H54 (cell line): ENCODE measurements at places on chromosomes 16 and 17.

DNA sequence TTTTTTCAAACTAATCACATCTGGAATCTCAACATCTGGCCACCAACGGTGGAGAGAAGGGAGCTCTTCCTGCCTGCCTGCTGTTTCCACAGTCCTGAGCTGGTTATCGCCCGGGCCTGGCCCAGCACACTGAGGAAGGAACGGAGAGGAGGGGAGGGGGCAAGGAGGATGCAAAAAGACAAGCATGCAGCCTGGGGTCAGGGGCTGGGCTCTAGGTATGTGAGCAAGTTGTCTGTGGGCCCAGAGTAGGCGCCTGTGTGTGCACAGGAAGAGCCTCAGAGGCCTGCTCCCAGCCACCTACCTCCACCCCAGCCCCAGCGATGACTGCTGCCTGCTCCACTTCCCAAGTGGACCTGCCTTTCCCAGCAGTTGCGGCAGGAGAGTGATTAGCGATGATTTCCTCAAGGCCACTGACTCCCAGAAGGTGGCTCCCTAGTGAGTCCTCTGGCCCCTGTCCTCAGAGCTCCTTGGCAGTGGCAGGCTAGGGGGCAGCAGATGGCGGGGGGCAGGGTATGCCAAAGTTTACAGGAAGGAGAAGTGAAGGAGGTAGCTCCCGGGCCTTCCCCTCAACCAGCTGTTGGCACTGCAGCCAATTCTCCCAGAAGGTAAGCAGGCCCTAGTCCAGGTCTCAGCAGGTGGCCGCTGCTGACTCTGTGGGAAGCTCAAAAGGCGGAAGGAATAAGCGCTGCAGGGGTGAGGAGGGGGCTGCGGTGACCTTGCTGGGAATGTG, 27.0 kb upstream of the RASD1 start:
- no peak for DNase-seq

DNA sequence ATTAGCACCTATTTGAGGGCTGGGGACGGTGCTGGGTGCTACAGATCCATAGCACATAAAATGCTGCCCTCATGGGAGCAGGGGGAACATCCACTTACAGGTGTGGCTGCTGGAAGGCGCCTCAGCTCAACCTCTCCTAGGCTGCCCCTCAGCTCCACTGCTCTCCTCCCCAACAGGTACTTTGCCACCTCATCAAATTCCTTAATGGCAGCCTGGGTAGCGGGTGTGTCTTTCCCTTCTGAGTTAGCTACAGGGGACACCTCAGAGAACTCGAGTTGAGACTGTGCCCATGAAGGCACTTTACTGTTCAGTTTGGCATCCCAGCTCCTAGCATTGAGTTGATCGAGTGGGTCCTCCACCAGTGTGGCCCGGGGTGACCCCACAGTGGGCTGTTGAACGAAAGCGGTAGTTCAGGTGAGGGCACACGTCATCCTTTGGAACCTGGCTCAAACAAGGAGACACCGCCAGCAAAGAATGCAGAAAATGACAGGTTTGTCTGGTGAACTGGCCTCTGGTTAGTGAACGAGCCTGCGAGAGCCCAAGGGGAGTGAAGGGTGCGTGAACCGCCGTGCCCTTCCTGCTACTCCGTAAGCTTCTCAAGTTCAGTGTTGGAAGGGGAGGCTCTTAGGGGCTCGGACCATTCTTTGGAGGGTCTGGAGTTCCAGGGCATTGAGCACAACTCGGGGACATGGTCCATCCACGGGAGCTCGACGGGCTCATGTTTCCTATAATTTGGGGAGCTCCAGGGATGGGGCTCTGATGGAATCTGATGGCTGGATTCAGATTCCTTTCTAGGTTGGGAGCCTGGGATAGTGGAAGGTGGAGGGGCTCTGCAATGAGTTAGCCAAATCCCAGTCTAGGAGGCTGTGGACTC, 3.5 kb upstream of the CMIP start:
- no peak for DNase-seq

GRCh38 chr17:80986816-80987475, 4.7 kb upstream of the CHMP6 start:
- no peak for DNase-seq

DNA sequence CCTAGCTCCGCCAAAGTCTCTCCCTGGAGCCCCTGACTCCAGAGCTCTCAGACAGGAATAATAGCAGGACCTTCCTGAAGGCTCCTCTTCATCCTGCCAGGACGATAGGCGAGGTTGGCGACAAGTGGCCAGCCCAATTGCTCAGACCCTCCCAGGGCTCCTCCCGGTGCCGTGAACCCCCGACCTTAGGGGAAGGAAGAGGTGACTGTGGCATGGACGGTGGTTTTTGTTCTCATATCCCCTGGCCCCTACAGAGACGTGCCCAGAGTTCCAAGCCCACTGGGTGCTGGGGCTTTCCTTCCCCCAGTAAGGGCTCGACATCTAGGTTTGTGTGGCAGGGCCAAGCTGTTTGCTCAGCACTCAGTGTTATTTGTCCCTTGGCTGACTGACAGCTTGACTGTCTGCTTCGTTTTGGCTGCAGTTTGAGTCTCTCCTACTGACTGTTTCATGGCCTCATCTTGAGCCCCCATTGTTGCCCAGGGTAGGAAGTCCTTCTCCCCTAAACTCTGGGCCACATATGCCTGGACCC, 4.6 kb upstream of the ADCY7 start:
- no peak for DNase-seq

GRCh38 chr16:75491876-75492275, 3.4 kb downstream of the CHST6 start:
- peak; percentile 74 for DNase-seq

DNA sequence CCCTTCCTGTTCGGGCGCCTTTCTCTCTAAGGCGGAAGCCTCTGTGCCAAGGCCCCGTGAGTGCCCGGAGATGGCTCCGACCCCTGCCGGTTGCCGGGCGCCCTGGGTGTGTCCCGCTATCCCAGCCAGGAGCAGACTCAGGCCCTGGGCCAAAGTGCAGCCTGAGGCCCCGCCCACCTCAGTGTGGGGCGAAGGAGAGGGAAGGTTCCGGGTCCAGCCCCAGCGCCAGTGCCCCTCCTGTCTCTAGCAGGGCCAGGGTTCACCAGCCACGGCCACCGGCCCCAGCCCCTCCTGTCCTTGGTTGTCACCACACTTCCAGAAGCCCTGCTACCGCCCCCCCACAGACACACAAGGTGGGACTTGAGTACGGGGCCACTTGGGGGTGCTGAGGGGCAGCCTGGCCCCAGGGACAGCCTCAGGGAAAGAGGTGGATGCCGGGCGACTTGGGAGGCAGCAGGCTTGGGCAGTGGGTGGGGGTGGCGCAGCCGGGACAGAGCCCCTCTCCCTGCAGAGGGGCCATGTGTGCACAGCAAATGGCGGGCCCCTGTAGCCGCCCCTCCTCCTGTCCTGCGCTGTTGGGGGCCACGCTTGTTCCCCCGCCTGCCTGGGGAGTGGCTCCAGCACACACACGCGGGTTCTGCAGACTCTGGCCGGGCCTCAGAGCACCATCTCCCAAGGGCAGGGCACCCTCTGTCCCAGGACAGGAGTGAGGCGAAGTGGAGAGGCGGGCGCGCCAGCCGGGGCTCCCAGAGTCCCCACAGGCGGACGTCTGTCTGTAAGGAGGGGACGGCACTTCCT, 6.0 kb downstream of the C1QTNF8 start:
- DNase-seq: no peak

GRCh38 chr17:29042679-29043538, at the start of gene PIPOX:
Gene PIPOX (plus strand): TSS chr17:29043141. CDS start chr17:29043226, 85 bp downstream.
- no peak for DNase-seq

- no peak for DNase-seq
Measured at GRCh38 chr17:31309556-31309955, 4.3 kb downstream of the EVI2B start.

GRCh38 chr16:88606148-88606757, 32.1 kb upstream of the IL17C start:
- no peak for DNase-seq

DNA sequence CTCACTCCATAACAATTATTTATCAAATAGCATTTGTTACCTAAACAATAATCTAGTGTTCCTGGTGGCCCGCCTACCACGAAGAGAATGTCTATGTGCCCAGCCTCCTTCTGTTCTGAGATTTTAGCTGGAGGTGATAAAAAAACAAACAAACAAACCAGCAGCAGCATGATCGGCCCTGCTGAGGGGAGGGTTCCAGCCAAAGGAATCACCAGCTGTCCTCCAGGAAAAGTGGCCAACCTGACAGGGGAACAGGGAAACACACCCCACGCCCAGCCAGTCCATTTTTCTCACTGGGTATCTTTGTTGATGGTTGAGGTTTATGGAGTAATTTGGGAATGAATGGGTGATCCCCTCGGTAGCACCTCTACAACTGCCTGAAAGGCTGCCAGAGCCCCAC, 203.0 kb upstream of the DYNLRB2 start:
- DNase-seq: no peak

DNA sequence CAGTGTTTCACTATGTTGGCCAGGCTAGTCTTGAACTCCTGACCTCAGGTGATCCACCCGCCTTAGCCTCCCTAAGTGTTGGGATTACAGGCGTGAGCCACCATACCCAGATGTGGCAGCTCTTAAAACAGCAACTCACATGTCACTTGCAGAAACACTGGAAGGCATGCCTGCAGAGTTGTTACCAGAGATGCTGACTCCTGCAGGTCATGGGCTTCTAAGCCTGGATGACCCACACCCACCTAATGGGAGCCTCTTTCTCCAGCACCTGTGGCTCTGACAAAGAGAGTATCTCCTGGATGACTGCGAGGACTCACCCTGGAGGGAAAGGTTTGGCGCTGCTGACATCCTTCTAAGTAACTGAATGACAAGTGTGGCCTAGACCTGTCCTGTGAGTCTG, 11.2 kb upstream of the RFWD3 start:
- DNase-seq: no peak

DNA sequence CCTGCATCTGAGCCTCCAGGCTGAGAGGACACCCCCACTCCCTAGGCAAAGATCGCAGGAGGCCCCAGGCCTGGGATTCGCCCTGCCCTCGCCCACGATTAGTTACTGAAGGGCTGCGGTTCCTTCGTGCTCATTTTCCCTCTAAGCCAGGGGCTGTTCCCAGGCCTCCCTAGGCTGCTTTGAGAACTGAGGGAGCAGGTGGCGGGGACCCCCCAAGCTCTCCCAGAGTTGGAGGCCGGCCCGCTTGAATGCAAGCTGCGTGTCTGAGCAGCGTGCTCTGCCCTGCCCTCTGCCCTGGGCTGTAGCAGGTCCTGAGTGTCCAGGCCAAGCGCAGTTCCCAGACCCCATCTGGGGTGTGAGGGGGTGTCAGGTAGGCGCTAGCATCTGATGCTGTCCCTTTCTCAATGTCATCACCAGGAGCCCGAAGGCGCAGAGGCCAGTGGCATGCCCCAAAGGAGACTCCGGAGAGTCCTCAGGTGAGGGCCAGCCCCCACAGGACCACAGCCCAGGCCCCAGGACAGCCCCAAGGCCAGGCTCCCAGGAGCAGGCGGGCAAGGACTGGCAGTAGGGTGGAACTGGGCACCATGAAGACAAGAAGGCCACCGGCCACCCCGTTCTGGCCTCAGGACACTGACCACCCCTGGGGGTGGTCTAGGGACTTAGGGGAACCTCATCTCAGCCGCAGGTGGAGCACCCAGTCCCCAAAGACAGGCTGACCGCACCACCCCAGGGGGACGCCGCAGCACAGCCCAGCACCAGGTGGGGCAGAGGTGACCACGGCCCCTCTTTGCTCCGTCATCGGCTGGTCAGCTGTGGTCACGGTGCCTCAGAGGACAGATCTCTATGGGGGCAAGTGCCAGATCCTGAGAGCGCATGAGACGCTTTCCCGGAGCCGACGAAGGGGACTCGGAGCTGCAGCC, 14.6 kb downstream of the ENDOV start:
- no peak for DNase-seq

DNA sequence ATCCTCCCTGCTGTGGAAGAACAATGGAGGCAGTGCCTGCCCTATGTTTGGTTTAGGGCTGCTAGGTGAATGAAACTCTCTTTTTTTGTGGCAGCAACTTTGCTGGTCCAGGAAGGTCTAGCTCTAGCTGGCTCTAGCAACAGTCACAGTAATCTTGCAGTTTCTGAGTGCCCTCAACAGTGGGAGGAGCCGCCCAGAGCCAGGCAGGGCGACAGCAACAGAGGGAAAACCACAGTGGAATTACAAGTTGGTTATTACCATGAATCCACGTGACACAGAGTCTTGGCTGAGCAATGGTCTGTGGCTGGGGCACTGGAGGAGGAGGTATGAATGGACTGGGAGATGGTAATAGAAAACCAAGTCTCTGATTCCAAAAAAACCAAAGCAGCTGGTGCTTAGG, 10.3 kb downstream of the HSPB9 start:
- DNase-seq: peak; percentile 88

- peak; percentile 91 for DNase-seq
Measured at GRCh38 chr16:22206013-22206841, at the start of gene EEF2K. Gene EEF2K (plus strand): TSS chr16:22206278. CDS start chr16:22225730, 19,452 bp downstream.

- DNase-seq: peak; percentile 17
Measured at GRCh38 chr17:59668816-59669215, 38.4 kb downstream of the PTRH2 start.

- no peak for DNase-seq
Measured at GRCh38 chr16:83802135-83802534, 5.6 kb upstream of the HSBP1 start.

GRCh38 chr17:62790564-62790986, 17.5 kb downstream of the MARCHF10 start:
- DNase-seq: no peak

DNA sequence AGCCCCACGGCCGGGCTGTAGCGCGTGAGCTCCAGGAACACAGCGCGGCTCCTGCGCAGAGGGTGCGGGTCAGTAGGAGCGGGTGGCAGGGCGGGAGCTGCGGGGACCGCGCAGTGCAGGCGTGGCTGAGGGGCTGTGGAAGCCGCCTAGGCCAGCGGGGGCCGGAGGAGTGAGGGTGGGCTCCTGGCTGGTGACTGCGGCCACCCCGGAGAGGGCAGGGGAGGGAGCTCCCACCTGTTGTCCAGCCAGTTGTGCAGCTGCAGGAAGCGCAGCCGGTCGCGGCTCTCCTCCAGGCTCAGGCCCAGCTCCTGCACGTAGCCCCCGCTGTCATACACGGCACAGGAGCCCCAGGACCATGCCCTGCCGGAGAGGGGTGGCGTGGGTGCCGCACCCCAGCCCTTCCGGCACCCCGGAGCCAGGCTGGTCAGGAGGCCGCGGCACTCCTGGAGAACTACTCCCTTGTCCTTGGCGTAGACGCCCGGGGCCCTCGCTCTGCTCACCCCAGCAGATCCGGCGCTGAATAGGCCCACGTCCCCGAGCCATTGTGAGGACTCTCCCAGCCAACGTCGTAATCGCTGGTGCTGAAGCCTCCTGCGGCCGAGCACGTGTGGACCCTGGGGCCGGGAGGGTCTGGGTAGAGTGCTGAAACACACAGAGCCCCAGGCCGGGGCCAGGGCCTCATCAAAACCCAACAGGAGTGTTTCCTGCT, 43.9 kb downstream of the TSC2 start:
- no peak for DNase-seq
